ENCODE measurements at places on chromosomes 7 and 10. TPM values are rescaled to one million over a fixed set of nuclear protein-coding genes. Genes with fewer than 3 reads are reported as not detected.

Gene BTBD16
- total RNA-seq, result not detected

GRCh38 chr10:69573056-69573806 lies at the start of gene NEUROG3:
NEUROG3 (minus strand) TSS chr10:69573422; CDS start chr10:69573043, 379 bp downstream.
- no peak for DNase-seq

GRCh38 chr7:47786557-47787248 lies 161.6 kb downstream of the PKD1L1 start:
- DNase-seq, result peak; percentile 99

GRCh38 chr10:129961157-129961701 lies 2.8 kb downstream of the EBF3 start:
- DNase-seq, result no peak

- peak; percentile 54 for DNase-seq
These were observed 10.6 kb upstream of the UPP1 start for GRCh38 chr7:48078470-48078869.

DNA sequence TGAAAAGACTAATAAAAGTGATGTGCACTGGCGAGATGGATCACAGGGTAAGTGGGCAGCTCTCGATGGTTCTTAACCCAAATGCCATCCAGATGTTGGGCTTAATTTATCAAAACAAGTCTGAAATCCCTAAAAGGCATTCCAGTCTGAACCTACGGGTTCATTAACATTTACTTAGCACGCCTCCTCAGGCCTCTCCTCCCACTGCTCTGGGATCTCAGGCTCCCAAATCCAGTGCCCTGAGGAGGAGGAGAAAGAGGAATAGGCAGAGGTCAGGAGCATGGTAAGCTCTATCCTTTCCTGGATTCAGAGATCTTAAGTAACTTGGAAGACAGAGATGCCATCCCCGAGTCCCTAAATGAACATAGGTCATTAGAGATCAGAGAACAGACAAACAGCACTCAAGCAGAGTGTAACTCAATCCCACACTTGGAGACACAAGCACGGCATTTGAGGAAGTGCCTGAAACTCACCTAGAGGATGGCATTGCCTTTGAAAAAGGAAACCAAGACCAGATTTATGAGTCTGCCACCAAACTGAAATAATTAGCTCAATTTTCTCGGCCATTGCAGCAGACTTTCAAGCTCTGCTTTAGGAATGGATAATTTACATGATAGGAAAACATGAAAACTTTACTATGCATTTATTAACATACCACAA lies 140.9 kb downstream of the CXCL12 start:
- DNase-seq, result no peak

DNA sequence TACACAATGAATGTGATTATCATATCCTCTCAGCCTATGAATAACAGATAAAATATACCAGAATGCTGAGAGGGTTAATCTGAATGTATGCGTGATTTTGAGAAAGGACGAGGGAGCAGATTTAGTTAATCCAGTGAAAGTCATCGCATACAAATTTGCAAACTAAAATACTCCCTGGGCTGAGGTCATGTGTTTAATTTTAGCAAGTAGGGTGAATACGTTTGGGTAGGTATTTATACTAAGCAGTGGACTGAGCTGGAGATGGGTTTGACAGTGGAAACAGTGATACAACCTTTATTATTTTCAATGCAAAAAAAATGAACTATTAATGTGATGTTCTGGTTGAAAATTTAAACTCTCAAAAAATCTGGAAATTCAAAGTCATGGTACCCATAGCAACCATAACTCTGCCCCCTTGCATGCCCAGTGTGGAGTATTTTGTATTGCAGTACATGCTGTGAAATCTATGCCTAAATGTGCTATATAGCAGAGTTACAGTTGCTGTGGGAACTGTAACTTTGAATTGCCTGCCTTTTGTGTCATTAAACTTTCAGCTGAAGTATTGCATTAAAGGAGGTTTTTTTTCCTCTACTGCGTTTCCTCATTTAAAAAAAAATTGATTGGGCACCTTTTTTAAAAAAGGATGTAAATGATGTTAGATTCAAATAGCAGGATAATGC lies 9.5 kb upstream of the ARID5B start:
- no peak for DNase-seq

DNA sequence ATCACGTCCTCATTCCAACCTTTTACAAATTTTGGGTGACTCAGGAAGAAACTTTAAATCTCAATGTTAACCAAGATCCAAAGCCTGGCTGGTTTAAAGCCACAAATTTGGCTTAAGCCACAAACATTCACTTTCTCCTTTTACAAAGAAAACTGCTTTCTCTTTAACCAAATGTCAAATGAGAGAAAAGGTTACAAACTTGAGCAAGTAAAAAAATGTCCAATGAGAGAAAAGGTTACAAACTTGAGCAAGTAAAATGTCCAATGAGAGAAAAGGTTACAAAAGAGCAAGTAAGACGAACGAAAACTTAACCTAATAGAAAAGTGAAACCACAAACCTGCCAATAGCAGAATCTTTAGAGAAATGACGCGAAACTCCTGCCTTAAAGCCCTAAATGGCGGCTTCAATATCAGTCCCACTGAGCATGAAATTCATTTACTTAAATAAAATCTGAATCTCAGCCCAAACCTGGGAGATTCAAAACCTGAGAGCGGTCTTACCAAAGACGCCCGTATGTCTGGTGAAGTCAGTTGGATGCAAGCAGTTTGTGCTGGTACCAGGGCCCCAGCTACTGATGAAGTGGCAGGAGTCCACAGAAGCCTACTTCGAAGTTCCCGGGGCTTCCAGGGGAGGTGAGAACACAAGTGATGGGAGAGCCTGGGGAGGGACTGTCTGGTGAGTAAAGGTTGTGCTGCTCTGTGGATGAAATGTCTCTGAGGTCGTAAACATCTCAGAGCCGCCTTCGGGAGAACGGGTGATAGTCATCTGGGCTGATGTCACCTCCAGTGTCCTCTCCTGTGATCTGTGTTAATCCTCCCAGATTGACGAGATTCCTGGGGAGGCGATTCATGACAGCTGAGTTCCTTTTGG lies 74.6 kb downstream of the PAXIP1 start:
- peak; percentile 93 for DNase-seq

DNA sequence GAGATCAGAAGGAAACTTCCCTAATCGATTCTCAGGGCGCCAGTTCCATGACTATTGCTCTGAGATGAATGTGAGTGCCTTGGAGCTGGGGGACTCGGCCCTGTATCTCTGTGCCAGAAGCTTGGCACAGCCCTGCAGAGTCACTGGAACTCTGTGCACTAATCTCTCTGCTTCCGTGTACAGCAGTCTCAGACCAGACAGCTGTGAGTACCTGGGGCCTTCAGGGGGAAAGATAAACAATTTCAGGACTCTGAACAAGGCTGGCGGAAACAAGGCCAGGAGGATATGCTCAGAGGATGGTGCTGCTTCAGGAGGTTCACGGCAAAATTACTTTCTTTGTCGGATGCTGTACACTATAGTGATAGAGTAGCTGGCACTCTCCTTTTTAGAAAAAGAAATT lies 131.7 kb upstream of the PRSS58 start:
- DNase-seq, result no peak

- DNase-seq, result no peak
These were observed 41.8 kb downstream of the CD36 start for GRCh38 chr7:80679921-80680907.

Data from MCF 10A (cell line).